ENCODE measurements at places on chromosomes 1 and 21.
A peak's percentile ranks its signal among the peaks of the same experiment; 100 is the strongest.

DNA sequence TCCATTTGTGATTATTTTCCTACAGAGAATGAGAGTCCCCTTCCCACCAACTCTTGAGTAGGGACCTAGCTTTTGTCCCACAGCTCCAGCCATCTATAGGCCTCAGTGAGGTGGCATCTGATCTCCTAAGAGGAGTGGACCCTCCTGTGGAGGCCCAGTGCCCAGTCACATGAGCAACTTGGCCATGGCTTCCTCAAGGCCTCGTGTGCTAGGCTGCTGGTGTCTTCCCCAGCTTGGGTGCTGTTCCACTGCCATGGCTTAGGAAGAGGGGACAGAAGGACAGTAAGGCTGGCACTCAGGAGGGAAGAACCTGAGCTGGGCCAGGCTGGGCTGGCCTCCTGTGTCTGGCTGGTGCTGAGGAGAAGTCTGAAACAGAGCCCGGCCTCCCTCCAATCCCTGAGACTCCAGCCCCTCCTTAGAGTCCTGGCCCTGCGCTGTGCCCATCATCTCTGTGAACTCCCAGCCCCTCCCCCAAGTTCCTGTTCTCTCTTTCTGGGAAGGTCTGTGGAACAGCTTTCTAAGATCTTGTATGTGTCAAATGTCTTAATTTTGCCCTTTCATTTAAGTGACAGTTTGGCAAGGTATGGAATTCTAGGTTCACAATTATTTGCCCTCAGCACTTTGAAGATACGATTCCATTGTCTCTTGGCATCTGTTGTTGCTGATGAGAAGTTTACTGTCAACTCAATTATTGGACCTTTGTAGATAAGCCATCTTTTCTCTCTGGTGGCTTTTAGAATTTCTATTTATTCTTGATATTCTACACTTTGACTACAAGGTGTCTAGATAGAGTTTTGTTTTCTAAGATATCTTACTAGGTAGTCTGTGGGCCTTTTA, 7.1 kb upstream of the KCNQ4 start:
- DNase-seq = no peak

GRCh38 chr1:119929643-119930315, 33.5 kb upstream of the ADAM30 start:
- no peak for DNase-seq

DNA sequence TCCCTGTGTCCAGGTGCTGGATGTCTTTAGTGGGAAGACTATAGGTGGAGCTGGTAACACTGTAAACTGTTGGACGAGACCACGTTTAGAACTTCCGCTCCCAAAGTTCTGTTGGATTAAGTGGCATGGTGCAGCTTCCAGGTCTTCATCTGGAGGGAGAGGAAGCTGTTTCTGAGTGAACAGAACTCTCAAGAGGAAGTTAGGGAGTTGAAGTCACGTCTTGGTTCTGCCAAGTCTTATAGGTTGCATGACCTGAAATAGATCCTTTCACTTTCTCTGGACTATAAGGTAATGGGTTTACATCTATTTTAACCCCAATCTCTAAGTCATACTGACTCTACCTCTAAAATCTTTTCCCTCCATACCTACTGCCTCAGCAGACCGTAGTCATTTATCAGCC, 97.4 kb upstream of the TNR start:
- no peak for DNase-seq

GRCh38 chr1:6180268-6180706, at the start of gene CHD5:
Gene CHD5 (minus strand): TSS chr1:6180321. CDS start chr1:6180023, 298 bp downstream.
- DNase-seq = no peak

GRCh38 chr1:10681296-10682107, 114.9 kb downstream of the CASZ1 start:
- DNase-seq = no peak

- no peak for DNase-seq
These were observed 32.9 kb upstream of the JUN start for GRCh38 chr1:58816747-58817221.

DNA sequence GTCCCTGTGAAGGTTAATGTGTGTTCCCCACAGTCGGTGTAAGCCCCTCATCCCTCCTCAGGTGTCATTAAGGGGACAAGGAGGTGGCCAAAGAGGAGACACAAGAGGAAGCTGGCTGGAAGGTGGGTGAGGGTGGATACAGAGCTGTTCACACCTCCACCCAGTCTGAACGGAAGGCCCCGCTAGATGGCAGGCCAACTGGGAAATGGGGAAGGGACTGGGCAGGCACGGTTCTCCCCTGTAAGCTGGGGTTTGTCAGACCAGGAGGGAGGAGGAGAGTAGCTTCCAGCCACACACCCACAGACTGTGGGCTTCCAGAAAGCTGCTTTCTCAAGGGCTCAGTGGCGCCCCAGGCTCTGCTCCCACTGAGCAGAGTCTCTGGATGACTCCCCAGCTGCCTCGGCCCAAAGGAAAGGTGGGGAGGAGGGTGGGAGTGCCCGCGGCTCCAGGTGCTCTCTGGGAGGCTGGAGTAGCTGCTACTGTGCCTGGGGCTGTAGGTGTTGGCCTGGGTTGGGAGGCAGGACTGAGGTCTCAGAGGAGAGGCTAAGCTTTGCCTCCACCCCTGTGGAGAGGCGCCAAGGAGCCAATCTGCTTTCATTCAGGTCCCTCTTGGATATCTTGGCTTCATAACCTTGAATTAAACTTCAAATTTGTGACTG, 41.2 kb downstream of the PCP4 start:
- DNase-seq = no peak

GRCh38 chr1:91637539-91637994, 136.9 kb downstream of the CDC7 start:
- no peak for DNase-seq

DNA sequence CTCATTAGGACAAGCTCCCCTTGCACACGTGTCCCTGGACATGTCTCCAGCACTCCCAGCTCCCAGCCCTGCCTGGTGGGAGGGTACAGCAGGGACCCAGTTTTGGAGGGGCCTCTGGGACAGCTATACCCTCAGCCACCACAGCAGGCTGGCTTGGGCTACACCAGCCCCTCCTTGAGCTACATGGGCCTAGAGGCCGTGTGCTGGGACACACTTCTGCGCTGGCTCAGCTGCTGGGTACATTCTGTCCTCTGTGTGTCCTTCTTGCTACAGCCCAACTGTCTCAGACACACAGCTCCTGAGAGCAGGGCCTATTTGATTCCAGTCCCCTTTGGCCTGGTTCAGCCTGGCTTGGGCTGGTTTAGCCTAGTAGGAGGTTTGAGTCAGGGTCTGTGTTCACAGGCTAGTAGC, 26.7 kb downstream of the DMAP1 start:
- DNase-seq = no peak

GRCh38 chr21:36471254-36471723, 8.6 kb downstream of the CLDN14 start:
- DNase-seq = no peak

DNA sequence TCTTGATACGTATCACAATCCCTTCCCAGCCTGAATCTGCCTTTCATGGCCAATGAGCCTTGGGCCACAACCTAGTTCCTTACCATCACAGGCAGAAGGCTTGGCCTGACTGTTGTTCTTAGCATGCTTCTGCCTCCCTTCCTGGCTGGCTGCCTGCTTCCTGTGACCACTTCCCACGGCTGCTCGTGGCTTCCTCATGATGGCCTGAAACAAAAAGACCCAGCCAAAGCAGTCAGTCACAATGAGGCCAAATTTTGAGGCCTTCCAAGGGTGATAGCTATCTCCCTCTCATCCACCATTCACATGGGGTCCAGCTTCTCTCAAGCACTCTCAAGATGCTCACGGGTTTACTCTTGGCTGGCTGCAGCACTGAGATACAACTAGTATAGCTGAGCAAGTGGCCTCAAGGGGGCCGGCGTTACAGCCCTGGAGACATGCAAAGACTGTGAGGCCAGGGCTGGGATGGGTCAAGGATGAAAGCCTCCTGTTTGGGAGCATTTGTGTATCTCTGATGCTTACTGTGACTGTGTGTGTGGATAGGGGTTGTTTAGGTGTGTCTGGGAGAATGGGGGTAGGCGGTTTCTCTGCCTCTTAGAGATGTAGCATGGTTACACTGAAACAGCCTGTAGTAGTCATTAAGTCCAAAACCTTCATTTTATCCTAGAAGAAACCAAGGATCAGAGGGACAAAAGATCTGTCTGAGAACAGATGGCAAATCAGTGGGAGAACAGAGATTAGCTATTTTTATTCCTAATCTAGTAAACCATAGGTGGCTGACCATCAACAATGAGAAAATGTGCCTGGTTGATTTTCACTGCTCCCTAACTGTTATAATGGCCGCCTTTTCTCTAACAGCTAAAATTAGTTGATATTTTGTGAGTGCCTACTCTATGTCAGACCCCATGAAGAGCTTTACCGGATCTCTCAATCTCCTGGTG, 5.4 kb upstream of the TOE1 start:
- DNase-seq = no peak

DNA sequence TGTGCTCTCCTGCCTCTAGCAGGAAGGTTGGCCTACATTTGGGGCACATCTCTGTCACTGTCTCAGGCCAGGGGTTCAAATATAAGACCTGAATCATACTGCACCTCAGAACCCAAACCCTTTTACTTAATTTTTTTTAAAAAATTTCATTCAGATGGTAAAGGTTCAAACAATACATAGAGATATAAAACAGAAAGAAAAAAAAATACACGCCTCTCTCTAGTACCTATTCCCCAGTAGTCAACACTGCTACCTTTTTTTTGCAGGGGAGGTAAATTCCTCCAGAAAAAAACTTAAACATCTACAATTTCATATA, 32.9 kb downstream of the MAPKAPK2 start:
- DNase-seq = no peak

- peak; percentile 4 for DNase-seq
These were observed 380.5 kb upstream of the PRMT6 start for GRCh38 chr1:106676021-106676420.

DNA sequence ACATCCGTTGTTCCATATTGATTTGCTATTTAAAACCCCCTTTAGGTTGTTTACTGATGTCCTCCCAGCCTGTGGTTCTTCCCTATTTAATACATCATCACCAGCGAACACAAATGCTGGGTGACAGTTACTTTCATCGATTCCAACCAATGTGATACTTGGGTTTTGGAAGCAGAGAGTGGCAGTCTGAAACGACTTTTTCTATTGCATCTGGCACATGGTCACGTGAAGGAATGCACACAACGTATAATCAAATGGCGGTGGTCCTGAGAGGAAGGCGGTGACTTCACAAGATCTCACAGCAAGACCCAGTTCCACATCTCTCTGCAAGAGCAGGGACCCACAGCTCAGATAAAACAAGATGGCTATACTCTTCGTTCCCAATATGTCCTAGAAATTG, 213.9 kb downstream of the DSCAM start:
- no peak for DNase-seq

GRCh38 chr1:197985351-197985750, 68.2 kb downstream of the LHX9 start:
- DNase-seq = no peak

GRCh38 chr1:44566281-44567046, 107.8 kb downstream of the TMEM53 start:
- DNase-seq = no peak

DNA sequence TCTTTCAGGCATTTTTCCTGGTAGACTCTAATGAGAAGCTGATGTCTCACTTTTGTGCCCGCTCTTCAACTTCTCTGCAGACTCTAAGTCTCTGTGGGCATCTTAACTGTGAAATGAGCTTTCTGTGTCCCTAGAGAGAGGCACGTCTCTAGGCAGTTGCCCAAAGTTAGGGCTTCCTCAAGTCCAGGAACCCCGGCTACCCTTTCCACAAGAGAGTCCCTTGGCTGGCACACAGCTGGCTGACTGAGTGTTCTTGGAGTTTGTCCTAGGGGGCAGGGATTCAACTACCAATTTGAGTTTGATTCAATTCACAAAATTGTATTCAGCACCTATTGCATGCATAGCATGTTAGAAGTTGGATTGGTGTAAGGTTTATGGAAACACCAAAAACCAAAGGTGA, 1.4 kb downstream of the GPR61 start:
- DNase-seq = no peak

DNA sequence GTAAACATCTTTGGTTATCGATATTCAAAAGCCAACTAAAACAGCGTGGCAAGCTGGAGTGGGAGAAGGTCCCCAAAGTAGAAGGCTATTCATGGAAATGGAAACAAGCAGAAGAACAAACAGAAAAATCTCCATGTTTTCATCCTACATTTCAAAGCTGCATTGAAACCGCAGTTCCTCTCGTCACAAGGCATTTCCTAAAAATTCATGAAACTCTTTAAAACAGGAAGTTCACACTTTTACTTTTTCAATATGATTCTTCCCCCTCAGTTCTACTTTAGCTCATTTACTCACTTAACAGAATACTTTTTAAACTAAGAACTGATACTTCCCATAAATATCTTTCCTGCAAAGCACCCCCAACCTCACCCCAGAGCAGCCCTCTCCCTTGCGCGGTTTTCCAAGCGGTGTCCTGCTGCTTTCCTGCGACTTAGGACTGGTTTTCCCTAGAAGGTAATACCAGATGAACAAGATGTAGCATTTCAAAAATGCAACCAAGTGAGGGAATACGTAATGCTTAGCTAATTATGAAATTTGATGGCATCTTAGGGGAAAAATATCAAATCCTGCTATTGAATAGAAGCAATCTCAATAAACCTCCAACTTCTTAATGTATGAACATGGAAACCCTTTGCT, 228.3 kb upstream of the PKN2 start:
- no peak for DNase-seq

DNA sequence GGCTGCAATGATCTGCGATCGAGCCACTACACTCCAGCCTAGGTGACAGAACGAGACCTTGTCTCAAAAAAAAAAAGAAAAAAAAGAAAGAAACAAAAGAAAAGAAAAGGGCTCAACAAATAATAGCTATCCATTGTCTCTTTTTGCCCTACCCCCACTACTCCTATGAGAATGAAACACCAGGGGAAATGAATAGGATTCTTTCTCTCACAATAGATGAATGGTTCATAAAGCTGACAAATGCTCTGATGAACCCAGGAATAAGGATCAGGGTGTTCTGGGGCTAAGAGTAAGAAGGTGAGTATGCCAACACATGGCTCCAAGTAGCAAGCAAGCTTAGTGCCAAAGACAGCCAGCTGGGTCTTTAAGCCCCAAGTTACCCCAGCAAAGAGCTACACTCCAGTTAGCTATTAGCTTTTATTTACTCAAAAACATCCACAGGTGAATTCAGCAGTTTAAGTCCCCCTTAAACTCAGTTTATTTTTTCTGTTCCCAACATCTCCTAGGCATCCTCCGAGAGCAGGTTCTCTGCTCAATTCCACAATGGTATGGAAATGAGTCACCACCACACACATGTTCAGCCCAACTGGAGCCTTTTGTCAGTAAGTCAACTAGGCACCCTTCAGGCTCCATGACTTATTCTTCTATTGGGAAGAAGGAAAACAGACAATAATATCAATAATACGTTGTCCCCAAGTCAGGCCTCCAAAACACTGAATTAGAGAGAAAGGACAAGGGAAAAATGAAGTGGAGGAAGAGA, 4.2 kb downstream of the ADORA3 start:
- no peak for DNase-seq

GRCh38 chr1:168330285-168330684, 49.6 kb downstream of the TBX19 start:
- DNase-seq = no peak

DNA sequence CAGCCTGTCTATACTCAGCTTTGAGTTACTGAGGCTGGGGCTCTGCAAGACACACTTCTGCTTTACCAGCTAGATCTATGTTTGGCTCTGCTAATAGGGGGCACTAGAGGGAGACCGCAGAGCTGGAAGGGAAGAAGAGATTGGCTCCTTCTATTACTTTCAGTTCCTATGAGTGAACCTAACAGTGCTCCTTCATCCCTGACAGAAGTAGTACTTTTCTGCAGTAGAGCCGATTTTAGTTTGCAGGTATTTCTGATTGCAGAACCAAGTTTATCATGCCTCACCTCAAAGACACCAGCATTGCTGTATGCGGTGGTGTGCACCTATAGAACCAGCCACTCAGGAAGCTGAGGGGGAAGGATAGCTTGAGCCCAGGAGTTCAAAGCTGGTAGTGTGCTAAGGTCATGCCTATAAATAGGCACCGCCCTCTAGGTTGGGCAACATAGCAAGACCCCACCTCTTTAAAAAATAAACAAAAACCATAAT, 5.7 kb upstream of the ZDHHC18 start:
- DNase-seq = no peak

Data from GM03348 (cell line).